Nephron progenitor cell (in vitro differentiated cells): ENCODE measurements at places on chromosomes 6 and 20.

- DNase-seq, result no peak
Measured at GRCh38 chr20:1871807-1872458, 23.3 kb upstream of the SIRPA start.

- DNase-seq, result peak; percentile 3
Measured at GRCh38 chr6:97885828-97886227, 602.8 kb upstream of the MMS22L start.

- DNase-seq, result no peak
Measured at GRCh38 chr6:57423468-57423867, 106.0 kb downstream of the PRIM2 start.

DNA sequence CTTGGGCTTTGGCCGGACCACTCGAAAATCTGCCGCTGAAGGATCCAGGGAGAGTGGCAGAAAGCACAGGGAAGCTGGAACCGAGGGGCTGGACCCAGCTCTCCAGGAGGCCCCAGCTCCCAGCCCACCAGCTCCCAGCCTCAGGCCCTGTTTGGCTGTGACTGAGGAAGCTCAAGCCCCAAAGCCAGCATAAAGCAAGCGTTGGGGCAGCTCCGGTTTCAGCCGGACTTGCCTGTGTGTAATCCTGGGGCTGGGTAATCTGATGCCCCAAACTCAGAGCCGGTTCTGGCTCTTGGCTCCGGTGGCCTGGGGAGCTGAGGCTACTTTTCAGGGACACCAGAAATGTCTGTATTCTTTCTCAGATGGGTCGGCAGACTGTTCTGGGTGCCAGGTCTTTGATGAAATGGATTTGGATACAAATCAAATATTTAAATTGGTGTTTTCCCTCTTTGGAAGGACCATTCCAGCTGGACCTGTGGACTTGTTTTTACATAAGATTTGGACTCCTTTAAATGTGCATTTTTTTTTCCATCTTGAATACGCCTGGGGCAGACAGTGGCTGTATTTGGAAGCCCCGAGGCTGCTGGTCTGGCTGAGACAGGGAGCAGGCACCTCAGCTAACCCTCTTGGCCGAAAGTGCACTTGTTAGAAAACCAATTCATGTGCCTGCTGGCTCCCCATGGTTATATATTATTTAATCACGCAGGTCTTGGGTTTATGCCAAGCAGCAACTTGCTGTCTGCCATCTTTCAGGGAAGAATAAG is 29.7 kb downstream of the RPP40 start:
- DNase-seq, result peak; percentile 65

GRCh38 chr6:129592516-129593232 is 117.3 kb downstream of the ARHGAP18 start:
- no peak for DNase-seq

- no peak for DNase-seq
Measured at GRCh38 chr6:140252099-140252498, 877.7 kb upstream of the CITED2 start.

GRCh38 chr6:169969372-169970099 is 218.1 kb downstream of the ERMARD start:
- DNase-seq, result no peak

DNA sequence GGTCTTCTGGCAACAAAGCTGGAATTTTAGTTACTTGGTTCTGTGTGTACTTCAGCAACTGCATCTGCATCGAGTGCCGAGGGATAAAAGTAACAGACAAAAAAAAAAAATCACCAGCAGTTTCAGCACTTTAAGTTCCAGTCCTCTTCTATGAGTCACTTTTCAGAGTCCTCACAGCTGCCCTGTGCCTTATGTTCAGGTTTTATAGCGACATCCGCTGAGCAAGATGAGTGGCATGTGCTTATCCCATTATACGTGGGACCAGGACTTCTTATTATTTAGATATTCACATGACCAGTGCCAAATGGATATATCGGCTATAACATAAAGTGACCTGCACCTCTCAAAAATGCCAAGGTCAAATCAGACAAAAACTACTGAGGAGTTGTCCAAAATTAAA is 242.9 kb downstream of the FOXA2 start:
- DNase-seq, result no peak

- DNase-seq, result no peak
Measured at GRCh38 chr20:32343439-32343838, 14.7 kb upstream of the ASXL1 start.

- no peak for DNase-seq
Measured at GRCh38 chr6:137863091-137863797, 3.8 kb upstream of the TNFAIP3 start.

DNA sequence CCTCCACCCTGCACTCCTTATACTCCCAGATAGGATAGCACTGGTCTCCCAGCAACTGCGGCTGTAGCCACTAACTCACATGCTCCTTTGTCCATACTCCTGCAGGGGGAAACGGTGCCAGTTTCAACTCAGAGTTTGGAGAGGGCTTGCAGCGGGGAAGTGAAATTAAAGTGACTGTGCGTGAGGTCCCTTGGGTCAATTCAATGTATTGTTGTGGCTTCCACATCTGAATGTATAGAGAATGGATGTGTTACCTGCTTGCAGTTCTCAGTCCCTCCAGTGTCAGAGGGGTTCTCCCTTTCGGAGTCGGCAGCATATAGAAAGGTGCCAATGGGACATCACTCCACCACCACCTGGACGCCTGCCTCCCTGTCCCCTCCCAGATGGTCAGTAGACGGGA is 93.6 kb upstream of the CNKSR3 start:
- no peak for DNase-seq

DNA sequence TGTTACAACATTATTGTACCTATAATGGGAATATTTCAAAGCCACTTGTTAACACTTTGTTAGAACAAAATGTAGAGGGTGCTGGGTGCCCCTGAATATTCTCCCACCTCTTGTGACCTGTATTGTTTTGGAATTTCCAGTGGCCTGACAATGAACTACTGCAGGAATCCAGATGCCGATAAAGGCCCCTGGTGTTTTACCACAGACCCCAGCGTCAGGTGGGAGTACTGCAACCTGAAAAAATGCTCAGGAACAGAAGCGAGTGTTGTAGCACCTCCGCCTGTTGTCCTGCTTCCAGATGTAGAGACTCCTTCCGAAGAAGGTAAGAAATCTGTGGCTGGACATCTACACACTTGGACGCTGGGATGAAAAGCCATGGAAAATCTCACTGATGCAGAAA is 28.9 kb downstream of the PLG start:
- peak; percentile 35 for DNase-seq

DNA sequence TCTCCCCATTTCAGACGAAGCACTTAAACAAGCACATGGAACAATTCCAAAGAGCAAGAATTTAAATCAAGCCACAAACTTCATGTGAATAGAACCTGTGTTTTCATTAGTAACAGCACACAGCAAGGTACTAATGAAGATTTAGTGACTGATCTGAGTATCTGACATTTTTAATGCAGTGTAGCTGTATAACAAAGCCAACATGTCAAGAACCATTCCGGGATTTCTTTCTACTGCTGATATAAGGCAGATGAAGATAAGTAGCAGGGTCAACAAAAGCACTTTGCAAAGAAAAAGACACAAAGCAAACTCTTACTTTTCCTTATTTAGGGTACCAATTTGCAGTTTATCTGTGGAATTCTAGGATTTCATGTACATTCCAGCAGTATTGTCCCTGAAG is 11.3 kb downstream of the SLC17A5 start:
- DNase-seq, result no peak

GRCh38 chr6:35359346-35359743 is 17.0 kb downstream of the PPARD start:
- DNase-seq, result no peak

GRCh38 chr6:11828262-11828870 is 49.8 kb upstream of the ADTRP start:
- no peak for DNase-seq

DNA sequence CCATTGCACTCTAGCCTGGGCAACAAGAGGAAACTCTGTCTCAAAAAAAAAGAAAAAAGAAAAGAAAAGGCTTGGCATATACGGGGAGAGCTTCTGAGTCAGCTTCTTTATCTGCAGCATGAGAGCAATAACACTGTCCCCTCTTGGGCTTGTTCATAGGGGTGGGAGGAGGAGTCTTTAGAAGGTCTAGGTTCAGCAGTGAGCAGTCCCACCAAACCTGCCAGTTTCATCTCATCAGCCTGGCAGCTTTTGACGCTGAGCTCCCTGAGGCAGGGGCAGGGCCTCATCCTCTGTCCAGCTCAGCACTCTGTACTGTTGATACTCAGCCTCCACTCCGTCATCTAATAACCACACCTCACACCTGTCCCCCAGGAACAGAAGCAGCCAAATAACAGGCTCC is 5.6 kb upstream of the C6orf132 start:
- DNase-seq, result no peak

DNA sequence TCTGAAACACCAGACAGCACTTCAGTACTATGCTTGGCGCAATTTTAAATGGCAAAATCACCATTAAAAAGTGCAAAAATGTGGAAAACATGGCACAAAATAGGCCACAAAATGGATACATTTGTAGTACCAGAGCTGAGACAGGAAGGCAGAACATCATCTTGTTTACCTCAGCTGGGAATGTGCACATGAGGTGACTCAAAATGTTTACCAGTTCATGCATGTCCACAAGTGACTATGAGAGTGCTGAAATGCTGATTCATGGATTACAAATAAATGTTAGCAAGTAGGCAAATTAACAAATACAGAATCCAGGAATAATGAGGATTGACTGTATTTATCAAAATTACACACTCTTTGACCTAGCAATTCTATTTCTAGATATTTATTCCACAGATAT is 201.6 kb downstream of the ISM1 start:
- no peak for DNase-seq

GRCh38 chr20:564192-564591 is 20.6 kb upstream of the CSNK2A1 start:
- no peak for DNase-seq

- DNase-seq, result no peak
Measured at GRCh38 chr20:63708301-63709148, 686 bp downstream of the ZGPAT start.

GRCh38 chr6:12353731-12354130 is 63.6 kb downstream of the EDN1 start:
- DNase-seq, result no peak

- no peak for DNase-seq
Measured at GRCh38 chr6:163390770-163391169, 23.7 kb upstream of the QKI start.

- DNase-seq, result no peak
Measured at GRCh38 chr6:160027076-160027475, 58.2 kb downstream of the IGF2R start.

DNA sequence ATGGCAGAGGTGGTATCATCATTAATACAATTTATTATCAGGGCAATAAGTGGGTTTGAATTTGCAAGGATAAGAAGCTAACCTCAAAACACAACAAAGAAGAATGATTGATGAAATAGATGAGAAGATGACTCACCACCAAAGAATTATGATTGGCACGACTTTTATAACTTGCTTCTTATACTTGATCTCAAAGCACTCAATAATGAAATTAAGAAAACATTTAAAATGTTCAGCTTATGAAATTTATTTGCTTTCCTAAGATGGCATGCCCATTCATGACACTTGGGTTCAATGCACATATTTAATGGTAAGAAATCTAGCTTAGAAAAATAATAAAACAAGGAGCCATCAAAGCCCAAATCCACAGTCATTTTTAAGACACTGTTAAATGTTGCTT is 477.5 kb downstream of the GJA1 start:
- DNase-seq, result no peak

DNA sequence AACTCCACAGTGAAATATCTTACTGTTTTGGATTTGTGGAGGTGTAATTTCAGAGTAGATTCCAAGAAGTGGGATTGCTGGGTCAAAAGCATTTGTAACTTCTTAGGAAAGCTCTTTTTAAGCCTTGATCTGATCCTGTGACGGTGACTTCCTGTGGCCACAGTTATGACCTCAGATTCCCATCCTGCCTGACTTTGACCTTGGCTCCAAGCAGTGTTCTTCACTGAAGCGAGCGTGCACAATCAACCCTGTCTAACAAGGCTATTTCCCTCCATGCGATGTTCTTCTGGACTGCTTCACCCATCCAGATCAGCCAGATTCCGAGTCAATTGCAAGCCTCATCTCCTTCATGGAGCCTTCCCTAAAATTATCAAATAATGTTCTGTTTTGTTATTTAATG is 102.5 kb upstream of the RNF24 start:
- DNase-seq, result no peak

GRCh38 chr6:140043762-140044378 is 669.4 kb upstream of the CITED2 start:
- no peak for DNase-seq

GRCh38 chr6:166027761-166028160 is 139.9 kb downstream of the TBXT start:
- DNase-seq, result no peak

DNA sequence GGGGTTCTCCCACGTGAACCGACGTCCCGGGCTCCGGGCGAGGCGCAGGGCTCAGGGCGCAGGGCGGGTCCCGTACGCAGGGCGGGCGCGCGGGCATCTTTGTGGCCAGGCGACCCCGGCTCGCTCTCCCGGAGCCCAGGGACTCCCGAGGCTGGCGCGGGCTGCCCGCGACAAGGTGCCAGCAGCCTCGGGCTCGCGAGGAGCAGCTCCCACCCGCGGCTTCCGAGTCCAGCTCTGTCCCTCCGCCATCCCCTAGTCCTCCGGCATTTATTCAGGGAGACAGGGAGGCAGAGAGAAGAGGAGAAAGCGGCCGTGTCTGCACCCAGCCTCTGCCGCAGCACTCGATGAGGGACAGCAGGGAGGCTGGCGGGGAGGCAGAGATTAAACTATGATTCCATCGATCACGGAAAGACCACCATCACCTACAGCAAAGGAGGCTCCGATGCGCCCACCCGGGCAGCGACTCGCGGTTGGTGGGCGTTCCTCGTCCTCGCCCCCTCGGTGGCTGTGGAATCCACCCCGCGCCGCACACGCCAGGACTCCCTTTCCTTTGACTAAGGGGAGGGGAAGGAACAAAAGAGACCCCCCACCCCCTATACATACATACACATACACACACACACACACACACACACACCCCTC is 1.1 kb downstream of the RGS17 start:
- peak; percentile 52 for DNase-seq

DNA sequence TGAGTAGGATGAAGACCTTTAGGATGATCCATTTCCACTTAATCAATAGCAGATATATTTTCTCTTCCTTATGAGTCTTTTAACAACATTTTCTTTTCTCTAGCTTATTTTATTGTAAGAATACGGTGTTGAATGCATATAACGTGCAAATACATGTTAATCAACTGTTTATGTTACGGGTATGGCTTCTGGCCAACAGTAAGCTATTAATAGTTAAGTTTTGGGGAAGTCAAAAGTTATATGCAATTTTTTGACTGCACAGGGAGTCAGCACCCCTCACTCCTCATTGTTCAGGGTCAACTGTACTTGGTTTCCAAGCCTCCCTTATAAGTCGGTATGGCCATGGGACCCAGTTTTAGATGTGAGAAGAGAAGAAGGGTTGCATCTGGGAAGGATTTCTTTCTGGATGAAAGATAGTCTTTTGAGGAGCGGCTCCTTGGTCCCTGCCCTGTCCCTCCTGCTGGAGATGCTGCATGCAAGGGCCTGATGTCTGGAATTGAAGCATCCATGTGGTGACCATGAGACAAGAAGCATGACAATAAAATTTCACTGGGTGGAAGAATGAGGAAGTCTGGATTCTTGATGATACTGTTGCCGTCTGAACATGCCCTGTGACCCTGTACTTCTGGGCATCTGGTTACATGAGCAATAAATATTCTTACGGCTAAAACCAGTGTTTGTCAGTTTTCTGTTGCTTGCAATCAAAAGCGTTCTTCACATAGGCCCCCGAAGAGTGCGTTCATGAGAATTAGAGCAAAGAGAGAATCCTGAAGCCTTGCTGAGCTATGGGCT is 194.7 kb upstream of the PMEPA1 start:
- no peak for DNase-seq

- DNase-seq, result no peak
Measured at GRCh38 chr6:95576998-95577303, 384 bp upstream of the MANEA start.
